A549 treated with dexamethasone at 1 μM for 4 hours (cell line): ENCODE measurements at places on chromosomes 3 and 15. TPM values are rescaled to one million over a fixed set of nuclear protein-coding genes. Genes with fewer than 3 reads are reported as not detected.

Gene ZBTB38
- 69.1 to 117 TPM (median 109 TPM) in 5 replicates for total RNA-seq

Gene MRPL46
- total RNA-seq, result 51.8 to 62.5 TPM (median 55.1 TPM) in 5 replicates

Gene GNB4
- total RNA-seq, result 12.0 to 22.0 TPM (median 19.4 TPM) in 5 replicates

Gene SH2D7
- not detected in 5 replicates for total RNA-seq

Gene GALNT15
- 0.03 to 0.20 TPM (median 0.05 TPM) in 5 replicates for total RNA-seq

Gene ARHGAP31
- 0.67 to 1.4 TPM (median 0.98 TPM) in 5 replicates for total RNA-seq

Gene HIGD2B
- total RNA-seq, result 0.10 TPM in 1 of 5 replicates, not detected in the others
